NCI-H2081 (cell line): ENCODE measurements at places on chromosomes 2 and 18.

DNA sequence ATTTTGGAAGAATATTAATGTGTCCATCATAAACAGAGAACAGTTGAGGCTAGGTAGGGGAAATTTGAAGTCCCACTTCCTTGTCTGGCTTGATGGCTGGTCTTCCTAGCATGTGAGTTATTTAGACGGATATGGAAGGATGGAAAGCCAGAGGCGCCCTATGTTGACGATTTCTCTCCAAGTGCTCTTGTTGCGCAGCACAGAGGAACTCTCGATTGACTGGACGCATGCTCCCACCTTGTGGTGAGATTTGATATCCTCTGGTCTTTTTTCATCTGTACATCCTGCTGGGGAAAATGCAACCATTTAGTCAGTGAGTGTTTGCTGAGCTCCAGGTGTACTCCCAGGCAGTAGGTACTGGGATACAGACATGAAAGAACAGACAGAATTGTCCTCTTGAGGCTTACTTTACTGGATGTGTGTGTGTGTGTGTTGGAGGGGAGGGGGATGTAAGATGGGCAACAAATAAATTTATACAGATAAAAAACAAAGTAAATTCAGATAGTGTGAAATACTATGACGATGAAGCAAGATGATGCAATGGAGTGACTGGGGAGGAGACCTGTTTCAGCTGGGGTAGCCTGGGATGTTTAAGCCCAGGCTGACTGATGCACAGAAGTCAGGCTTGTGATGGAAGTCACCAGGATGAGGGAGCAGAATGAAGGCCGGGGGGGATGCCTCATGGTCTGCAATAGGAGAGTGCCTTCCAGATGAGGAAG lies 137.2 kb downstream of the TRIM43 start:
- peak; percentile 87 for DNase-seq

DNA sequence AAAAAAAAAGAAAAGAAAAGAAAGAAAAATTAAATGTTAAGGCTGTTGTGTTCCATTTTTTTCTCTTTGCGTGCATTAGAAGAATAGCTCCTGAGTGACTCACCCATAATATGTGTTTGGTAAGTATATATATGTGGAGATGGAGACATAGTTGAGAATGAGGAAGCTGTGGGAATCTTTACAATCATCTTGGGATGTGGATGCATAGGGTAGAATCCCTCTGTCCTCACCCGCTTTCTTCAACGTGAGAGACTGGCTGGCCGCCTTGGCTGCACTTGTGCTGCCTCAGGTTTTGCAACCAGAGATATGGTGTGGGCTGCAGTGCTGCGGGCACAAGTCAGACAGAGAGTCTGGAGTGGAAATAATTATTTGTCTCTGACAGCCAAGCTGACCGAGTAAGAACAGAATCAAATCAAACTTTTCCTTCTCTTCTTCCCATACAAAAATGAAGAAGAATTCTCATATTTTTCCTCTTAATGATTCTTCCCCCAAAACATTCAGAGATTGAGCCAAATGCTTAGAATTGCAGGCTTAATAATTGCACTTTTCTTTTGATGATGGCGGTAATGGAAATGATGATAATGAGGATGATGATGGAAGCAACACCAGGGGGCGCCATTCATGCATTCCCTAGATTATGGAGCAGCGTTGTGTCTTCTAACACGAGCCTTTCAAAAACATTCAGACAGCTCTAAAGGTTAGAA lies 48.5 kb downstream of the SERPINB7 start:
- no peak for DNase-seq

GRCh38 chr2:158914066-158914465 lies 54.4 kb upstream of the TANC1 start:
- DNase-seq, result no peak

- DNase-seq, result peak; percentile 76
Measured at GRCh38 chr2:212173756-212174510, 364.7 kb downstream of the ERBB4 start.

DNA sequence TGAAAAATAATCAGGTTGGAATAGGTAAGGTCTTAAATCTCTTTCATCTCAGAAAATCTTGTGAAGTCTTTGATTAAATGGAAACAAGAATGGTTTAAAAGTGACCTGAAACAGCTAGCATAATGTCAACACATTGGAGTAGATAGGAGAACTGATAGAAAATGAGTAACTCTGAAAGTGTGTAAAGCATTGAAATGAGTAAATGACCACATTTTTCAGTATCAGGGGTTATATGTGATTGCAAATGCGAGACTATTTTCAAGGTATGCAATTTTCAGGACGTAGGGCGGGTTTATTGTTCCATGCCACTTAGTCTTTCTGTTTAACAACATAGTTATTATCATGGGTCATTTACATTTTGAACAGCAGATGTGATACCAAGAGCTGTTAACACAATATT lies 1383.2 kb downstream of the LRP1B start:
- no peak for DNase-seq

- no peak for DNase-seq
Measured at GRCh38 chr2:118697781-118698180, 149.7 kb downstream of the EN1 start.

- no peak for DNase-seq
Measured at GRCh38 chr2:150586858-150587257, 99.4 kb upstream of the RND3 start.

DNA sequence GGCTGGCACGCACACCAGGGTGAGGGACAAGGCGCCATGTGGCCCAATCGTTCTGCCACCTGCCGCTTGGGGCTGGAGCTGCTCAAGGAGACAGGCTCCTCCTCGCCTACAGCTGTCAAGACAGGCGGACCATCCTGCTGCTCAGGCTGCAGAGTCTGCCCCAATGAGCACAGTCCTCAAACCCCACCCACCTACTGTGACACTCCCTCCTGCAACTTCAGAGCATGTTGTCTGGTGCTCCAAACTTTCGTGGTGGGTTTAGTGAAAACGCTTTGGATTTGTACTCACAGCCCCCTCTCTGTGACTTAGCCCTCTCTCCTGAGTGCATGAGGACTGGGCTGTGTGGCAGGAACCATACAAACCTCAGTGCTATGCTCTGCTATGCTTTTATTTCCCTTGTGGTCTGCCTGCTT lies 23.2 kb upstream of the SLC35F6 start:
- no peak for DNase-seq

DNA sequence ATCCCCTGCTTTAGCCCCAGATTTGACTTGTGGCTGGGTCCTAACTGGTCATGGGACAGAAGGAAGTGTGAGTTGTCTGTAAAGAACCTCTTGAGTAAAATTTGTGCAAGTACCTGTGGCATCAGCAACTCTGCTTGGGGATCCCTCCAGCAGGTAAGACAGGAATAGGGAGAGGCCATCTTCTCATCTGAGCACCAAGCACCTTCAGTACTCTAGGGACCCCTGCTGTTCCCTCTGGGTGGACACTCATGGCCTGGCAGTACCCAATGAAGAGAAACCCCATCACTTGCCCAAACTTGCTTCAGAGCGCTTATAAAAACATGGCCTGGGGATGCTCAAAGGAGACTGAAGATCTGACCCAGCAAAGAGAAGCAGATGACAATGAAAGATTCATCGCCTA lies 297.8 kb downstream of the SP3 start:
- DNase-seq, result no peak

GRCh38 chr2:9780368-9781130 lies 62.7 kb upstream of the TAF1B start:
- no peak for DNase-seq

GRCh38 chr2:46067062-46067461 lies 230.1 kb upstream of the EPAS1 start:
- DNase-seq, result no peak

DNA sequence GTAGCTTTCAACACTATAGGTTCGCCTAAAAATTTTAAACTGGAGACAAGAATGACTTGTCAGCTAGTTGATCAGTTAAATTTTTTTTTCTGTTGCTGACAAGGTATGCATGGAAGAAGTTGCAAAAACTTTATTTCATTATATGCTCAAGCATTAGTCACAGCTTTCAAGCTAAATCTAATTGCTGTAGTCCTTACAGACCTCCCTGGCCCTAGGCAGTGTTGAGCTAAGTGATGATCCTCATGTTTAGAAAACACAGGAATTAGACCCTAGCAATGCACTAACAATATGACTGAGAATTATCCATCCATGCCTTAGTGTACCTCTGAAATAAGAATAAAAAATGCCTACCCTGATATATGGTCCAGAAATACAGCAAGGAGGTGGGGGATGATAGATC lies 253.4 kb downstream of the SP3 start:
- DNase-seq, result no peak

DNA sequence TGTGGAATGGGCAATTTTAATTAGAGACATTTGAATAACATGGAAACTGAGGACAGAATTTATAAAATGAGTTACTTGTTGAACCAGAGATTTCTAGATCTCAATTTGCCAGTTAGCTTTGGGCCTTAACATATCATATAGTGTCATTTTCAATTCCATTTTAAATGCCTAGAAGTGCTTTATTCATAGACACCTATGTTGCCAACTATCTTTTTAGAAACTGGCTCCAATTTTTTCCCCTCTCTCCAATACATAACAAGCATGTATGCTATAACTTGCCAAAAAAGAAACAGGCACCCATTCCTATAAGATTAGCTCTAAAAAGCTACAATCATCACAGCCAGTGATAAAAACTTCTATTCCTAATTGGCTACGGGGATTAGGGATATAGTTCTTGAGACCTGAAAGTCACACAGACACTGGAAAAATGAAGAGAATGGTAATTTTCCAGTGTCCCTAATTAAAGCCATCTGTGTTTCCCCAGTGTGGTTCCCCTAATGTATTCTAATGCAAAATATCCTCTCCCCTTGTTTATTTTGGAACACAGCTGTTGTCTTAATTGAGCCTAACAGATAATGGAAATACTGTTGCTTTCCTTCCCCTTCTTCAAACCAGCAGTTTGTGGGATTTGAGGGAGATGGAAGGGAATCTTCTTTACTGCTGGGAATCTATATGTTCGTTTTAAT lies 205.5 kb upstream of the FSHR start:
- DNase-seq, result peak; percentile 41

DNA sequence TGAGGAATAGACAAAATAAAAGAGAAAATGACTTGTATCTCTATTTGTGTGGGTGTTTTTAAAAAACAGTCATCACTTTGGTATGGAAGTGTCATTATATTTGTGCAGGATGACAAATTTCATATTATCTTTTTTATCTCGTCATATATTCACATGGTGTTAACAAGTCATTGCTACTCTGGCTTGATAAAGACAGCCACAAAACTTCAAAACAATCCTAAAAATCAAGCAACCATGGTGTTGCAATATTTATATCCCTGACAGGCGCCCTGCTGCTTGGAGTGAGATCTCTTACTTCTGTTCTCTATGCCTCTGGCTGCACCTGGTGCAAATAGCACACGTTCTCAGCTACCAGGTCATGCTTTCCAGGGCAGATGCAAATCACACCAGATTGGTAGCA lies 278.0 kb upstream of the EPHA4 start:
- no peak for DNase-seq

GRCh38 chr2:1055014-1055595 lies 104.5 kb downstream of the SNTG2 start:
- peak; percentile 11 for DNase-seq

DNA sequence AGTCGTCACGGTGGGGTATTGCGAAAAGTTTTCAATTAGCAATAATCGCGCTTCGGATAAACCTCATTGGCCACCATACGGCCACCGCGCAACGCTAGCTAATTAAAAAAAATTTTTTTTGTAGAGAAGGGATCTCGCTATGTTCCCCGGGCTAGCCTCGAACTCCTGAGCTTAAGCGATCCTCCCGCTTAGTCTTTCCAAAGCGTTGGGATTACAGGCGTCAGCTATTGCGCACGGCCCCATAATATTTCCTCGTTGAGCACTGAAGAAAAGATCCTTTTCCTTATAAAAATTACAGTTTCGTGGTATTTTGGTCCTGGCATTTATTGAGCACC lies 759 bp upstream of the ACTR1B start:
- peak; percentile 51 for DNase-seq

DNA sequence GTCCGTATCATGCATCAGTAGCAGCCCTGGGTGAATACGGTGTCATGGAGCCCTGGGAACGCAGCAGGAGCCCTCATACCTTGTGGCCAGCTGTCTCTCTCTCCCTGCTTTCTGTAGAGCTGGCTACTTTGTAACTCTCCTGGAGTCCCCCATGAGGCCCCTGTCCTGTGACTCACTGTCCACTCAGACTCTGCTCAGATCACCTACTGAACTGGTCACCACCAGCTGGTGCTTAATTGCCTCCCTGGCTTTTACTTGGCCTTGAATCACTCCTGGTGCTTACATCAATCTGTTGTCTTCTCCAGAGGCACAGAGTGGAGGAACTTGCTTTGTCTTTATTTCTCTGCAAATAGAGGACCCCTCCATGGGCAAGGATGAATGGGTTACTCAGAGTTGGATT lies 172.7 kb downstream of the HRH4 start:
- no peak for DNase-seq

DNA sequence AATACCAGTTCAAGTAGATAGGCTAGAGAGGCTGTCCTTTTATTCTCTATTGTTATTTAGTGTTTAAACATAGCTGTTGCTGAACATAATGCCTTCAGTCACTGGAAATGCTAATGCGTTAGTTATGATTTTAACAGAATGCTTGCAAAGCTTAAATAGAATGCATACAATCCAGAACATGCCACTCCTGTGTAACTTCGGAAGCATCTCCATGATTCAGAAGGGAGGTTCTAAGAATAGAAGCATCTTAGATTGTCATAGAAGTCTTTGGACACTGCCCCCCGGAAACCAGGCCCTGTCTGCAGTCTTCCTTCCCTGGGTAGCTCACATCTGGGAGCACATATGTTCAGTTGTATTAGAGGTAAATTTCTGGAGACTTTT lies 73.2 kb downstream of the ZNF532 start:
- DNase-seq, result no peak

- no peak for DNase-seq
Measured at GRCh38 chr2:23669413-23670244, 257.3 kb downstream of the ATAD2B start.

DNA sequence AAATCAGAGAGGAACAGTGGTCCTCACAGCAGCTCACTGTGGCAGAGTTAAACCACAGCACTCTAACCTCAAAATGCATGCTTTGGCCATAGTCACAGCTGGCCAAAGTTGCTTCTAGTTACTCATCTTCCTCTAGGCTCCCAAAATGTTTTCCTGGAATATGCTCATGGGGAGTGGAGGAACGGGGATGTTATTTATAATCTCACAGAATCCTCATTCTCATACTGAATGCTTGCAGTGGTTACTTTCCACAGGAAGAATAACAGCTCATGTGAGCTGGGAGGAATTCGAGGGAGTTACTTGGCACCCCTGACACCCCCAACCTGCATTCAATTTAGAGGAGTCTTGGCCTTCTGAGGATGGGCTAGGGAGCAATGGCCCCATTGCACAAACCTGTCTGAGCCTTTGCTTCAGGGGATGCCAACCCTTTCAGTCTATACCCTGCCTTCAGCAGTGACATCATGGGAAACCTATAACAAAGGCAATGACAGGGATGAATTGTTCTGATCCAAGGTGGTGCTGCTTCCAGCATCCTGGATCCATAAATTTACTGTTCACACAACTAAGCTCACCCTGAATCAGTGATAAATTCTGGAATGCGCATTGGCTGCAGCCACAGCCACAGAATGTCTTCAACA lies 22.4 kb upstream of the CCBE1 start:
- DNase-seq, result no peak

DNA sequence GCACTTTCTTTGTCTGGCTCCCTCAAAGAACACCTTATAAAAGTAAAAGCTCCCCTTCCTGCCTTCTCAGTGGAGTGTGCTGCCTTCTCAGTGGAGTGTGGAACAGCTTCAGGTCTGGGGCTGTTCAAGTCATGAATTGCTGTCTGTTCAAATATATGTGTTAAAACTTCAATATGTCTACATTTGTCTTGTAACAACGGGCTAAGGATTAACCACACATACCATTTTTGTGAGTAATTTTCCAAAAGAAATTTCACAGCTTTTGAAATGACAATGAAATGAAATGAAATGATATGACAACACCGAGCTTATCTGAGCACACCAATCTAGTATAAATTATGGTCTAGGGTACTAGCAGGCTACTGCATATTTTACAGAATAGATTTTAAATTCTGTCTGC lies 42.9 kb downstream of the CABYR start:
- DNase-seq, result no peak
